ENCODE measurements at places on chromosomes 3 and 15.
A peak's percentile ranks its signal among the peaks of the same experiment; 100 is the strongest.

GRCh38 chr3:53346922-53347260 is 452 bp downstream of the DCP1A start:
- DNase-seq: no peak

DNA sequence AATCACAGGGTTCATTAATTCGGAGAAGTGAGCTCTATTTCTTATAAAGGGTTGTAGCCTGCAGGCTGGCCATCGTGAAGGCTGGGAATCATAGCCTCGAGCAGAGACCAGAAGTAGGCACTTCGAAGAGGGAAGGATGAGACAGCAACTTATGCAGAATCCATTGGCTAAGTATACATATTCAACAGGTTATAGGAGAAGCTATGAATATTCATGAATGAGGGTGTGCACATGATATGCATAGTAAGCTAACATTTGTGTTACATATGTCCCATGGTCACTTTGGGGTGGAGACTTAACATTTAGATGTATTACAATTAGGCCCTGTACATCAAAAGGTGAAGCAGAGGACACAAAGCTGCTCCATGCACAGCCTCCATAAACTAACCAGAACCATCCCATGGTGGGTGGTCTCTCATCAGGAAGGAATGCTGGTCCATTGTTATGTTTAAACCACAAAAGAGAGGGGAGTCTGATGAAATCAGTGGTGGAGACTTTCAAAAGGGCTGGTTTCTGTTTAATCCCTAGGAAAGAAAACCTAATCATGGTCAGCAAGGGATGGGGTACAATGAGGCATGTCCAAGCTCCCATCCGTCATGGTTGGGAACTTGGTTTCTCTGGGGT is 80.8 kb upstream of the FHIT start:
- DNase-seq: no peak

GRCh38 chr3:99885085-99885484 is 67.4 kb downstream of the CMSS1 start:
- no peak for DNase-seq

- no peak for DNase-seq
These were observed 38.9 kb upstream of the IREB2 start for GRCh38 chr15:78399091-78399490.

DNA sequence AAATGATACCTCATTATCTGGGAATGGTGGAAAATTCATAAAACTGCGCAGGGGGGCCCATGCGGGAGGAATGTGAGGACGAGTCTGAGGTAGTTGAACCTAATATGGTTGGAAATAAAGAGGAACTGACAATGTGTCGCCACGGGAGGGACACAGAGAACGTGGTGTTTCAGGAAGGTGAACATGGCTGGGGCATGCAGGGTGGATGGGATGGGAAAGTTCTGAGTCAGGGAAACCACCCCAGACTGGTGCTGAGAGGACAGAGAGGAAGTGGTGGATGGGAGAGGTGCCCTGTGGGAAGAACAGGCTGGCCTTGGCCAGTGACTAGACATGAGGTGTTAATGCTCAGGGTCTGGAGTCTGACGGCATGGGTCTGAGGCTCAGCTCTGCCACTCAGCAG is 137.1 kb upstream of the WNT5A start:
- no peak for DNase-seq

- DNase-seq: no peak
These were observed 83.1 kb downstream of the HMG20A start for GRCh38 chr15:77503764-77504163.

DNA sequence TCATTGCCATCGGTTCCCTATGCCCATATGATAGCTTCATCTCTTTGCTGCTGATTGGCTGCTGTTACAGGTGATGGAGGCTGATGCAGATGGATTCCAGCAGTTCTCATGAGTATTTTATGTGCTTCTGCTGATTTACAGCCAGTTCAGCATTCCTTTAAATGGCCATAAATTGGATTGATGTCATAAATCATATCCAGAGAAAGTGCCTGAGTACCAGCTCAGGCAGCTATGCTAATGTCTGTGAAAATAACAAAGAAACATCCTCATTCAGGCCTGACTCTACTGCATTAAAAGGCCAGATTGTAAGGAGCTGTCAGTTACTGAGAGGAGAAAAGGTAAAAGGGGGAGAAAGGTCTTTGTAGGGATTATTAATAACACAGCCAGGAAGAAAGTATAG is 756.8 kb downstream of the IGSF11 start:
- no peak for DNase-seq

GRCh38 chr15:70835415-70835814 is 18.5 kb downstream of the LARP6 start:
- DNase-seq: no peak

DNA sequence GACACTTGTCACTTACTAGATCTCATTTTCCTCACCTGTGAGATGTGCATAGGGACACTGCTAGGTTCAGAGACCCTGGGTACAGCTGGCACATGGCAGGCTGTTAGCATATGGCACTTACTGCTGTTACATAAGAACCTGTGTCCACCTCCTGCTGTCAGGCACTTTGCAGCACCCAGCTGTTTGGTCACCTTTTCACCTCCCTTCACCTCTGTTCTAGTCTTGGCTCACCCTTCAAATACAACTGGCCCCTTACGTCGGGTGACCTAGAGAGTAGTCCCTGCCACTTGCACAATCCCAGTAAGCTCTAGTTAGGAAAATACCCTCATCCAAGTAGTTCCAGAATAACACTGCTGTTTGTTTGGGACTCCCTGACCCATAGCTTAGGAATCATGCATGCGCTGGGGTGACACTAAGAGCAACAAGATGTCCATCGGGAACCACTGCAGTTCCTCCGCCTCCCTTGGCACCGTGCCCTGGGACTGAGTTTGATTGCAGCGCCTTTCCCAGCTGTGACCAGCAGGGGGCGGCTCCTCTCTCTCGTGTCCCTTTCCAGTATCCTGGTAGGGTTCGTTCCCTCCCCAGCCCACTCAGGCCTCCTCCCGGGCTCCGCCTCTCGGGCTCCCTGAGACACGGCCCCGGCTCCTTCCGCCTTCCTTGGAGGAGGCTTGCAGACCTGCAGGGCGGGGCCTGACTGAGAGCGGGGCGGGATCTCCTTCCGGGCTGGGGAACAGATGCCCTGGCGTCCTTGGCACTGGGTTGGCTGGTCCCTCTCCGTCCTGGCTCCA is 78.6 kb downstream of the ABHD5 start:
- peak; percentile 31 for DNase-seq

GRCh38 chr3:148073721-148074456 is 623.8 kb upstream of the AGTR1 start:
- no peak for DNase-seq

GRCh38 chr3:150365132-150365604 is 42.9 kb upstream of the TSC22D2 start:
- DNase-seq: no peak

GRCh38 chr3:18847583-18848197 is 300.6 kb upstream of the KCNH8 start:
- no peak for DNase-seq

GRCh38 chr3:45191424-45191823 is 34.7 kb downstream of the TMEM158 start:
- DNase-seq: no peak
